Activated CD4-positive, alpha-beta T cell treated with anti-CD3 and anti-CD28 coated beads for 24 hours (primary cell): ENCODE measurements at places on chromosomes 13 and 19.

DNA sequence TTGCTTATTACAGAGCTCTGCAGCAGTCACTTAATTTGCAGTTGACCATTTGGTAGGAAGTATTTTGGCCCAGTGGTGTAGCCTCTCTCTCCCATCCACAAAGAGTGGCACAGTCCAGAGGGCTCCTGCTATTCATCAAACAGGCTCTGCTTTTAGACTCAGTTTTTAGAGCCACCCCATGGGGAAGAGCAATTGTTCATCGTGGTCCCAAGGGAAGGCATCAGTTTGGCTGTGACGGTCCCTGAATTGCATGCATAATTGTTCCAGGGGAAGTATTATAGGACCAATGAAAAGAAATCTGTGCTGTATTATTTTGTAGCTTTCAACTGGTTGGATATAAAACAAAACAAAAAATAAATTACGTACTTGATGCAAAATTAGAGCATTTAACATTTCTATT is 799.0 kb downstream of the DACH1 start:
- no peak for DNase-seq

- DNase-seq = no peak
Measured at GRCh38 chr13:27644302-27644701, 22.6 kb downstream of the POLR1D start.

- DNase-seq = no peak
Measured at GRCh38 chr13:21973437-21974125, 302.7 kb downstream of the FGF9 start.

DNA sequence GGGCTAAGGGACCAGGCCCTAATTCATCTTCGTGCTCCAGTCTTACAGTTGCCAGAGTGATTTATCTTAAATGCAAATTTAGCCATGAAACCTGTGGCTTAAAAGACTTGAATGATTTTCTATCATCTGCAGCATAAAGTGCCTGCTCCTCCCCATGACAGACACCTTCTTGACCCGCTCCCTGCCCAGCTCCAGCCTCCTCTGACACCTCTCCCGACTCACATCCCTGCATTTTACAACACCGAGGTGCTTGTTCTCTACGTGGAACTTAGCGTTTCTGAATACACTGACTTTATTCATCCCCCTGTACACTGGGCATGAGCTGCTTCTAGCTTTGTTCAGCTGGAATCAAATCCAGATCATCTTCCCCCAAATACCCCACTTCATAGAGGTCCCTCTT is 128.7 kb upstream of the MYO16 start:
- no peak for DNase-seq

DNA sequence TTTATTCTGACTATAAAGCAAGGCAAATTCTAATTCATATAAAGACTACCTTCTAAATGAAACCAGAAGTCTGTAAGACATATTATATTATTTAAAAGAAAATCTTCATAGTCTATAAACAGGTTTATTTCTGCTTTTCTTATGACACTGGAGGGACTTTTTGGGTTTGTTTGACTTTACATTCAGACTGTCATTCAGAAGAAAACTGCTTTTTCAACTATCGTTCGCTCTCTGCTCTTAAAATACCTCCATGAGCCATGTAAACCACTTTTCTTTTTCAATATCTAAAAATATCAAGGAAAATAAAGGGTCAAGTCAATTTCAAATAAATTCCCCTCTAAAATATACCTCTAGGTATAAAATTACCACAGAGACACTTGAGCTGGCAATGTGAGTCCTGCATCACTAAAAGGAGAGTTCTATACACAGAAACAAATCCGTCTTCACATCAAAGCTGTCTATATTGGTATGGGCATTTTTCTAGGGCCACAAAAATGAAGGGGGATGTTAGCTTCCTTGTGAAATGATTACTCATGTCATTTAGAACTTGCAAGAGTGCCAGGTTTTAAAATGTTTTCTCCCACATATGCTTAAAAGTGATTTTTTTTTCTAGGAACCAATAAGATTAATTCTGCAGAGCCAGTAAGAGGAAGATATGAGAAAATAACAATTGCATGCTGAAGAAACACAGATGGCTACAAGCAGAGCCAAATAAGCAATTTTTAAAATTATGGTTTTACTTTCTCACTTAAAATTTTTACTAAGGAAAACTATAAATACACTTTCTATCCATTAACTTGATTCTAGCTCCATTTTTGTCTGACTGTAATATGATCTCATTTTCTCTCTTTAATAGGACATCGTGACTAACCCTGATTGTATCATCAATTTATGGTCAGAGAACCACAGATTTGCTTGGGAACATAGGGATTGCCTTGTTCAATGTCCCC is 181.8 kb downstream of the TBC1D4 start:
- no peak for DNase-seq

DNA sequence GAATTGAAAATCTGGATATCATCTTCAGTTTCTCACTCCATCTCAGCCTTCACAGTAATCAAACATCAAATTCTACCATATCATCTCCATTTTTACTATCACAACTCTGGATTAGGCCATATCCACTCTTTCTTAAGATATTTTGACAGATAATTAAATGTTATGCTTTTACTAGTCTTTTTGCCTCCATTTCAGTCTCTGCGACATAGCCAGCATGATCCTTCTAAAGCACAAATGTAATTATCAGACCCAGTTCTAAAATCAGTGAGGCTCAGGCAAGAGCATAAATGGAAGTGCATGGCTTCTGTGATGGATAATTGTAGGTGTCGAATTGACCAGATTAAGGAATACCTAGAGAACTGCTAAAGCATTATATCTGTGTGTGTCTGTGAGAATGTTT is 307.7 kb downstream of the PCDH20 start:
- DNase-seq = no peak

GRCh38 chr19:47096721-47097120 is 16.9 kb downstream of the ZC3H4 start:
- no peak for DNase-seq
